Gastroesophageal sphincter (tissue), 4 donors: ENCODE measurements at places on chromosomes 13 and 19.
A peak's percentile ranks its signal among the peaks of the same experiment; 100 is the strongest.

- no peak overlapping the region for H3K27ac ChIP-seq
- H3K4me3 ChIP-seq = no peak overlapping the region
- ATAC-seq = no peak
- H3K36me3 ChIP-seq = peaks cover 32% of the 10 kb centered on the region
Observed at GRCh38 chr19:658916-659839, 3.8 kb downstream of the RNF126 start.

GRCh38 chr13:104355041-104355670, 1288.9 kb upstream of the SLC10A2 start:
- H3K4me1 ChIP-seq = no peaks in the 10 kb centered on the region
- no peak overlapping the region for H3K4me3 ChIP-seq

- H3K27me3 ChIP-seq = no peaks in the 10 kb centered on the region
- no peaks in the 10 kb centered on the region for H3K4me1 ChIP-seq
- peak overlapping the region; percentile 71 for H3K27ac ChIP-seq
- ATAC-seq = no peak
Observed at GRCh38 chr19:13788991-13789390, 6.3 kb upstream of the ZSWIM4 start.

DNA sequence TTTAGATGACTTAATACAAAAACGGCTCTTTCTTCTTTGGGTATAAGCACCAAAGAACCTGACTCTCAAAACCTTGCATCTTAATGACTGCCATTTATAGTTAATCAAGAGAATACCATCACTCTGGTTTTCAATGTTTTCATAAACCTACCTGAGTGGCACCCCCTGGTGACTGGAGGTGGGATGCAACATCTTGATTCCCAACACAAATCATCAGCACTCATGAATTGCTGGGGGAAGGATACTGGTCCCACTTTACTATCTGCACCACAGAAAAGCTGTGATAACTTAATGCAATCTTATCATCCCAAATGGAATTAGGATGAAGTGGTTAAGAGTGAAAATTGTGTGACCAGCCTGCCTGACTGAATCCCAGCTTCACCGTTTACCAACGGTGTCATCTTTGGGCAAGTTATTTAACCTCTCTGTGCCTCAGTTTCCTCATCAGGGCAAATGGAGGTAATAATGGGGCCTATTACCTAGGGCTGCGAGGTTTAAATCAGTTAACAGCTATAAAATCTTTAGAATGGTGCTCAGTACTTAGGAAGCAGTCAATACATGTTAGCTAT, 366.4 kb downstream of the KLF12 start:
- peak overlapping the region; percentile 77 for H3K27ac ChIP-seq
- no peak for ATAC-seq
- H3K27me3 ChIP-seq = no peaks in the 10 kb centered on the region
- H3K4me3 ChIP-seq = no peak overlapping the region
- no peaks in the 10 kb centered on the region for H3K36me3 ChIP-seq

GRCh38 chr19:11480715-11481533, at the start of gene ELAVL3:
ELAVL3 (minus strand) TSS chr19:11481046; CDS start chr19:11480608, 438 bp downstream.
- H3K36me3 ChIP-seq = no peaks in the 10 kb centered on the region
- peaks cover 70% of the 10 kb centered on the region for H3K27me3 ChIP-seq
- H3K4me1 ChIP-seq = peaks cover 3% of the 10 kb centered on the region
- H3K27ac ChIP-seq = no peak within 1 kb of the TSS
- peak within 1 kb of the TSS; percentile 41 for H3K4me3 ChIP-seq
- no peak for ATAC-seq

GRCh38 chr19:2059422-2060201, 8.6 kb upstream of the MKNK2 start:
- peak overlapping the region; percentile 100 for H3K27ac ChIP-seq
- H3K4me1 ChIP-seq = no peaks in the 10 kb centered on the region
- H3K4me3 ChIP-seq = peak overlapping the region; percentile 83

DNA sequence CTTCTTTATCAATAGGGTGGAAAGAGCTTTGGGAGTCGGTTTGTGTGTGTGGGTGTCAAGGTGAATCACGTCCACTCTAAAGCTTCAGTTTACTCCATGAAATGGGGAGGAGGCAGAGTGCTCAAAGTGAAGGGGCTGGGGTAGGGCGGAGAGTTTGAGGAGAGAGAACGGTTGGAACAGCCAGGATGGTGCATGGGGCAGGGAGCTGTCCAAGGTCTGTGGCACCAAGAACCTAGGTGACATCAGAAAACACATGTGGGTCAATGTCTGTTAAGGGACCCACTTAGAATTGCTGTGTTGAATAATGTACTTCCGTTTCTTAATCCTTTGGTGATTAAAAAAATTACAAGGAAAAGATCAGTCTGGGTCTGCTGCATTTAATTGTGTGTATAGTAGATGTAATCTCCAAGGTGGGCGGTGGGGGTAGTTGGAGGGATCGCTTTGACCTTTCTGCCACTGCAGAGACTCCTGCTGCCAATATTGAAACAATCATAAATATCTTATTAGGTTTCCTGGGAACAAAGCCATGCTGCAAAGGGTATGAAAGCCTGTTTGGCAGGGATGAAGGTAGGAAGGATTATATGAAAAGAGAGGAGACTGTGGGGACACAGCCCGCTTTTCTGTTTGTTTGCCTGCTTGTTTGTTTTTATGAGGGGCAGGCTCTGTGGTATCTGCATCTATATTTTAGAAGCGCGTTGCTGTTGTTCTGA, 122.3 kb downstream of the ATP8A2 start:
- H3K36me3 ChIP-seq = no peaks in the 10 kb centered on the region
- H3K4me1 ChIP-seq = no peaks in the 10 kb centered on the region
- ATAC-seq = no peak
- no peak overlapping the region for H3K27ac ChIP-seq
- peaks cover 13% of the 10 kb centered on the region for H3K27me3 ChIP-seq
- H3K4me3 ChIP-seq = no peak overlapping the region

DNA sequence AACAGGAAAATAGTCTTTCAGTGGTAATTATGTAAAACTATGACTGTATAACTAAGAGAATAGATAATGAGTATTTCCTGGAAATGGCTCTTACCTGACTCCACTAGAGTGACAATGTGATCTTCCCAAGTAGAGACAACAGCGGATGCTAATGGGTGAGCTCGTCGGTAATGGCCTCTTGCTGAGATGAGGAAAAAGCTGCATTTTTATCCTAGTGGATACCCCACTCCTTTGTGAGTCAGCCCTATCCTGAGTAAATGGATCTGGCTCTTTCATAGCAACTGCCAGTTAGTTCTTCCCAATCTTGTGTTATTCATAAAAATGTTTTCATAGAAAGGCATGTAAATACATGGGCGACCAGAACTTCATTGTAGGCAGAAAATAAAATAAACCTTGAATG, 299.5 kb downstream of the NALCN start:
- no peaks in the 10 kb centered on the region for H3K36me3 ChIP-seq
- ATAC-seq = no peak
- no peaks in the 10 kb centered on the region for H3K4me1 ChIP-seq
- H3K27me3 ChIP-seq = no peaks in the 10 kb centered on the region
- H3K27ac ChIP-seq = no peak overlapping the region

DNA sequence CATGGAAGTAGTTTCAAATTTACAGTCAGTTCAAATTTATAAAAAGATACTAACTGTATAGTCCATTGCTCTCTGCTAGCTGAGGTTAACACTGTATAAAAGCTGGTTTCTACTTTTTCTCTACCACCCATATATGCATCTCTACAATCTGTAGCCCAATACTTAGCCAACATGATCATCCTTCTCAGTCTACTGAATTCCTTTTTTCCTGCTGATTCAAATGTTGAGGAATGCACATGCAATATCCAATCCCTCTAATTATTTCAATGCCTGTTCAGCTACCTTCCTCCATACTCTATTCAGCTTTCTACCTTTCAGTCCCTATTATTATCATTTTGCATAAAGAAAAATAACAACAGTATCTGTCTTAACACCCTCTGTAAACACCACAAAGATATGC, 15.6 kb downstream of the KPNA3 start:
- no peaks in the 10 kb centered on the region for H3K36me3 ChIP-seq
- no peak overlapping the region for H3K27ac ChIP-seq
- no peak overlapping the region for H3K4me3 ChIP-seq
- H3K4me1 ChIP-seq = peaks cover 2% of the 10 kb centered on the region

GRCh38 chr19:55113570-55114039, 3.8 kb downstream of the PPP1R12C start:
- peak overlapping the region; percentile 98 for H3K27ac ChIP-seq
- no peaks in the 10 kb centered on the region for H3K27me3 ChIP-seq
- H3K36me3 ChIP-seq = peaks cover 27% of the 10 kb centered on the region
- H3K4me1 ChIP-seq = peaks cover 43% of the 10 kb centered on the region
- peak overlapping the region; percentile 79 for H3K4me3 ChIP-seq

- ATAC-seq = no peak
- H3K27ac ChIP-seq = no peak overlapping the region
- no peak overlapping the region for H3K4me3 ChIP-seq
- H3K36me3 ChIP-seq = no peaks in the 10 kb centered on the region
Observed at GRCh38 chr19:56927791-56928207, 87.3 kb upstream of the PEG3 start.

GRCh38 chr13:46801858-46802257, 4.9 kb upstream of the ESD start:
- H3K36me3 ChIP-seq = no peaks in the 10 kb centered on the region
- no peaks in the 10 kb centered on the region for H3K27me3 ChIP-seq
- H3K27ac ChIP-seq = no peak overlapping the region
- no peak overlapping the region for H3K4me3 ChIP-seq
- H3K4me1 ChIP-seq = peaks cover 5% of the 10 kb centered on the region

GRCh38 chr13:102261809-102262208, 140.0 kb downstream of the FGF14 start:
- no peak overlapping the region for H3K27ac ChIP-seq
- H3K27me3 ChIP-seq = no peaks in the 10 kb centered on the region
- H3K4me1 ChIP-seq = no peaks in the 10 kb centered on the region
- H3K4me3 ChIP-seq = no peak overlapping the region

GRCh38 chr19:41352609-41353465, 885 bp downstream of the TGFB1 start:
- H3K27ac ChIP-seq = peak overlapping the region; percentile 89
- peak overlapping the region; percentile 92 for H3K4me3 ChIP-seq
- peak; percentile 5 for ATAC-seq
- H3K4me1 ChIP-seq = peaks cover 6% of the 10 kb centered on the region
- peaks cover 7% of the 10 kb centered on the region for H3K36me3 ChIP-seq

- ATAC-seq = no peak
- H3K27me3 ChIP-seq = peaks cover 14% of the 10 kb centered on the region
- no peaks in the 10 kb centered on the region for H3K36me3 ChIP-seq
- H3K4me1 ChIP-seq = no peaks in the 10 kb centered on the region
- no peak overlapping the region for H3K4me3 ChIP-seq
- H3K27ac ChIP-seq = no peak overlapping the region
Observed at GRCh38 chr13:45601680-45602079, 13.9 kb downstream of the ERICH6B start.

DNA sequence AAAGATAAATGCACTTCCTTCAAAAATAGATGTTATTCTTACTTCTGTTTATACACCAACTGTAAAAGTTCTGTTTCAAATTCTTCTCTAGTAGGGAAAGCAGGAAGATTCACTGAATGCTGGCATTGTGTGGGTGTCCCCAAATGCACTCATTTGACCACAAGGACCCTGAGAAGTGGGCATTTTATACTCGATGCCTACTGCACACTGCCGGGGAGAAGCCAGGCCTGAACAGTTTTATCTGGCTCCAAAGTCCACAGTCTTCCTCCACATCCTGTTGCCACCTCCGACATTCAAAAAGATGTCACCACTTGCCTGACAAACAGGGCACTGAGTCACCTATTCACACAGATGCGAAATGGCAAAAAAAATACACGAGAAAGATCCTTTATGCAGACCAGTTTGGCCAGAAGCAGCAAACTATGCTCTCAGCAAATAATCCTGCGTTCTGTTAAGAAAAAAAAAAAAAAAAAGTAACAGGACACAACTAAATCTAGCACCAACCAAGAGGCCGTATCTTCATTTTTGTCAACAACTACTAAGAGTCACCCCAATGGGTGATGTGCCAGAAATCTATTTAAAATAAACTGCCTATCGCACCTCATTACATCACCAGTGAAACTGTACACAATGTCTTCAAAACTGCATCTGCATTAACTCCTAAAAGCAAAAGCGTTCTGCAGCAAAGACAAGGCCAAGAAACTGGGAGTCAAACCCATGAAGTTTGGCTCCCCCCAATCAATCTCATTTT, 6.2 kb downstream of the ZC3H4 start:
- no peak for ATAC-seq
- H3K36me3 ChIP-seq = no peaks in the 10 kb centered on the region
- H3K27ac ChIP-seq = peak overlapping the region; percentile 85
- H3K4me3 ChIP-seq = no peak overlapping the region
- no peaks in the 10 kb centered on the region for H3K27me3 ChIP-seq
- peaks cover 84% of the 10 kb centered on the region for H3K4me1 ChIP-seq
